Stimulated activated CD8-positive, alpha-beta memory T cell treated with anti-CD3 and anti-CD28 coated beads, Interleukin-15, amount 100 ng/mL, for 24 hours (primary cell): ENCODE measurements at places on chromosomes 12 and 14.

DNA sequence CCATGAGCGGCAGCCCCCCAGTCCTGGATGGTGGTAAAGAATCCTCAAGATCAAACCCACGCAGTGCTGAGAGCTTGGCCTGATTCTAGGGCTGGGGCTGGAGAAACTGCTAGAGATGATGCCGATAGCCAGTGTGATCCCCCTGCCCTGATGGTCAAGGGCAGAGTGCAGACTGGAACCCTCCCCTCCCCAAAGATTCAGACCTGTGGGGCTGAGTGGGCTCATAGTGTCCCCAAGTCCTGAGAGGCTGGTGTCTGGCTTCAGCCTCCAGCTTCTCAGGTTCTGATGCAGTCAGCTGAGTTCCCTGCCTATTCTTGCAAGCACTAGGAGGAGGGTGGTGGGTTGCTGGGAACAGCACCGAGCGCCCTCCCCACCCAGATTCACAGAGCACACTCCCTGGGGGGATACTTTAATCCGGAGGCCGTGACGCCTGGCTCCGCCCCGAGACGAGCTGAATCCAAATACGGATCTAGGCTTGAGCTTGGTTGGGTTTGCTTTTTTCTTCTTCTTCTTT, 11.9 kb downstream of the RHOF start:
- no peak for DNase-seq

GRCh38 chr14:94121485-94121884, 7.9 kb downstream of the IFI27L2 start:
- DNase-seq: no peak

DNA sequence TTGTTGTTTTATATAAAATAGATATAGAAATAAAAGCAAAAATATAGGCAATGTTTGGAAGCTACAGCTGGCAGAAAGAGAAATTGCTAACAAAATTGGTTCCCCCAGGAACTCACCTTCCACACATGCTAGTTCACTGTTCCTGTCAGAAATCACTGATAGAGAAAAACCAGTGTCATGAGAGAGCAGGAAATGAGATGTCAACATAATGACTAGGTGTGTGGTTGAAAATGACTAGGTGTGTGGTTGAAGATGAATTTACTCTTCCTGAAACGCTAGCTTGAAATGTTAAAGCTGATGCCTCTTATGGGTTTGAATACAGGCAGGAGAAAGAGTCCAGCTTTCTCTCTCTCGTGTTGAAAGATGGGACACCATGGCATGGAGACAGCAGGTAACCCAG, 216.3 kb downstream of the C12orf42 start:
- DNase-seq: no peak

DNA sequence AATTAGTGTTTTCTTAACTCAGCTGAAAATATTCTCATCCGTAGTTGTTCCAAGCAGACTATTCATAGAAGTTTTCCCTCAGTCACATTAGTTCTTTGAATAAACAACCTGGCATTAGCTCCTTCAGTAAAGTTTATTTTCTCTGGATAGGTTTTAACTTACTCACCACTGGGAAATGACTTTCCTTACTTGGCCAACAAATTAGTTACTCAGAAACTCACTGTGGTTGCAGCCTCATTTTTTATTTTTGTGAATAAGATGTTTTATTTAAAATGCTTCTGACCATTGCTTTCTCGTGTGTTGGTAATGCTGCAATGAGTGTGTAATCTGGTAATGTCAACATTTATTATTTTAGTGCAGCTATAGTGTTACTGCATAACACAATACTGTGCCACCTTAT, 74.9 kb downstream of the NOVA1 start:
- DNase-seq: no peak

DNA sequence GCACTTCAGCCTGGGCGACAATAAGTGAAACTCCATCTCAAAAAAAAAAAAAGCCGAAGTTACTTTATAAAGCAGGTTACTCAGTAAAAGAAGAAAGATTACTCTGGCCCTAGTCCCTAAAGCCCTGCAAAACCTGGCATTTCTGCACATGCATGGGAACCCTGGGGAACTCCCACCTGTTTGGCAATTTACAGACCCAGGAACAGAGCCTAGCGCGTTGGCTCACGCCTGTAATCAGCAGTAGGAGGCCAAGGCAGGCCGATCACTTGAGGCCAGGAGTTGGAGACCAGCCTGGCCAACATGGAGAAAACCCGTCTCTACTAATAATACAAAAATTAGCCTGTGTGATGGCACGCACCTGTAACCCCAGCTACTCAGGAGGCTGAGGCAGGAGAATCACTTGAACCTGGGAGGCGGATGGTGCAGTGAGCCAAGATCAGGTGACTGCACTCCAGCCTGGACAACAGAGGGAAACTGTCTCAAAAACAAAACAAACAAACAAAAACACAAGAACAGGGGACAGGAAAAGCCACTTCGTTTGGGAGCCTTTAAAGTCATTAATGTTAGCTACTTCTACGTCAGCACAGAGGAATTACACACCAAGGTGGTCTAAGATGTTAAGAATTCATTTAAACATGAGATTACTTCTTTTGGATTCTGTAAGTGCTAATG, 34.1 kb upstream of the SPTSSA start:
- no peak for DNase-seq

GRCh38 chr12:94445662-94446061, 14.0 kb downstream of the CEP83 start:
- no peak for DNase-seq

DNA sequence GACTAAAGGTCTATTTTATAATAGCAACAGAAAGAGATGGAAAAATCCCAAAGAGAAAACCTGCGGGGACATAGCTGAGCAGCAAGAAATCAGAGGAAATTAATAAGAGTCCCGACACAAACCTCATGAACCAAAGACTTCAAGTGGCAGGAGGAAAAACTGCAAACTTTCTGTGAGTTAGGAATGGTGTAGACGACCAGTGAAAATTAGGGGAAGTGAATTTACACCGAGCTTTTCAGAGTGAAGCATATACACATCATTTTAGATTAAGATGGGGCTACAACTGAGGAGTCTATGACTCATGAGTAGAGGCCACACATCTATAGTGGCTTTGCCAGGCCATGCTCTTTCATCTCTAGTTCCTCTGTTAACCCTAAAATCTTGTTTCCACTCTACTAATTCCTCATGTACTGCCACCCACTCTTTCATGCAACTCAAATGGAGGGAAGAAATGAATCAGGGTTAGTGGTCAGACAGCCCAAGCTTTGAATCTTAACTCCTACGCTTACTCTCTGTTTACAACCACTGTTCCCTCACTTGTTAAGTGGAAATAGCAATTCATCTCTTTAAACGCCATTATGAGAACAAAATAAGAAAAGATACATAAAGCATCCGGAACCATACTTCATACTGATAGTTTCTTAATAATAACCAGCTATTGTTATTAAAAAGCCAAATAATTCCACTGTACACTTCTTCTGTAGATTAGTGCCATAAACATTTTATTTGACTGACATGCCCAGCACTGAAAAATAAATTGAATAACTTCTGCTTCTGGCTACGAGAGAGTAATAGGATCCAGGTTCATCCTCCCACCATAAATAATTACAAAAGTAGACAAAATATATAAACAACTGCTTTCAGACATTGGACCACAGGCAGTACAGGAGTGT, 219.3 kb downstream of the RMST start:
- DNase-seq: no peak

DNA sequence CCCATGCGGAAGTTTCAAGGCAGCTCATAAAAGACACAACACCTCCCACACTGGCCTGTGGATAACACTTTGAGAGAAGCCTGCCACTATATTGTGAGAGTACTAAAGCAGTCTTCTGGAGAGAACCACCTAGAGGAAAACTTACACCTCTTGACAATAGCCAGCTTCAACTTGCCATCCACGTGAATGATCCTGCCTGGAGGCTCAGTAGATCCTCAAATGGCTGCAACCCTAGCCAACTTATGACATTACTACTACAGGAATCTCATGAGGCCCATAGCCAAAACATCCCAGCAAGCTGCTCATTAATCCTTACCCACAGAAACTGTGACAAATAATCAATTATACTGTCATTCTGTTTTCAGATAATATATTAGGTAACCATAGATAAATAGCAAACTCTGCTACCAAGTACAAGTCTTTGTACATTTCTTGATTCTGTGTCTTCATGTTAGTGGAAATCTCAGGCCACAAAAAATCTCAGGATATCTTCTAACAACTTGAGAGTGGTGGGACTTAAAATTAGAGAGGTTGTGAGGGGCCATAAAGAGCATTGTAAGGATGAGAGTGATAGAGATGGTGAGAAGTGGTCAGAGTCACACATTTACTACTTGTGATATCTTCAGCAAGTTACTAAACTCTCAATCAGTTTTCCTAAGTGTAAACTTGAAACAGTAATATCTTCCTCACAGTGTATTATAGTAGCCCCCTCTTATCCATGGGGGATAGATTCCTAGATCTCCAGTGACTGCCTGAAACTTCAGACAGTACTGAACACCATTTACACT, 368.0 kb downstream of the C12orf50 start:
- no peak for DNase-seq

GRCh38 chr14:90970167-90970600, 90.3 kb downstream of the RPS6KA5 start:
- DNase-seq: no peak

DNA sequence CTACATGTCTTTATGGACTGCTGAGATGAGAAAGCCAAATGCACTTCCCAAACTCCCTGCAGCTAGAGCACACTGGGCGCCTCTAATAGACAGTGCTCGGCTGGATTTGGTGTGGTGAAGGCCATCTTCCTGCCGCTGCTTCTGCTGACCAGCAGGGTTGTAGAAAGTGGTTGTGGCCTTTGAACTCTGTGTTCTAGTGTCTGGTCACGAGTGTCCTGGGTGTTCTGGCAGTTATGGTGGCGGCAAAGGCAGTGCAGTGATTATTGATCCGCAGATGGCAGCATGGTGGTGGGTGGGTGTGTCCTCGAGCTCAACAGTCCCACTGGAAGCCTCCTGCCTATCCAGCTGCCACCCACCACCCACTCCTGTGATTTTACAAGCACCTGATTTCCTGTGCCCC, 43.4 kb downstream of the SMIM41 start:
- no peak for DNase-seq

DNA sequence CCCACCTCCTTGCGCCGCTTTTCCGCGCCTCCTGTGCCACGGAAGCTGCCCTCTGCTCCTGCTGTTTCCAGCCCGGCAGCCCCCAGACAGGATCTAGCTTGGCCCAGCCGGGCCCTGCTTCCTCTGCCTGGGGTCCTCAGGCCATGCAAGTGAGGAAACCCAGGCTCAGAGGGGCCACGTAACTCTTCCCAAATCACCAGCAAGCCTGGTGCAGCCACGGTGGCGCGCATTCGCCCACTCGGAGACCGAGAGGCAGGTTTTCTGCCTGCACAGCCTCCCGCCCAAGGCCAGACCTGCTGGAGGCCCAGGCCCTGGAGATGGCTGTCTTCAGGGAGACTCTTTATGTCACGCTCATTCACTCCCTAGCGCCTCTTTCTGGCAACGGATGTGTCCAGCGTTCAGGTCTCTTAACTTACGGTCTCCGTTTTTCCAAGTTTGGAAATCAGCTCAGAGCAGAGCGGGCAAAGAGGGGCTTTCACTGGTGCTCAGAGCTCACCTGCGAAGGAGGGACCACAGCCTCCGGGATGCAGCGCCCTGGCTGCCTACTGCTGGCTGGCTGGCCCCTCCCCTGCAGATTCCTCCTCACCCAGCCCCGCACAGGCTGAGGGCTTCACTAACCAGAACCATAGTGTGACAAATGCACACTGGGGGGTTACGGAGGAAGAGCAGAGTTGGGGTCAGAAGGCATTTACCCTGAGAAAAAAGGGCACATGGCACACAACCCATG, 20.6 kb upstream of the CEP170B start:
- DNase-seq: no peak
